Activated CD4-positive, alpha-beta T cell treated with anti-CD3 and anti-CD28 coated beads, Interleukin-2, amount 10 ng/mL, durations not matched to agents 7 days and 5 days (primary cell): ENCODE measurements at places on chromosomes 7 and 10. TPM values are rescaled to one million over a fixed set of nuclear protein-coding genes. Genes with fewer than 3 reads are reported as not detected.

The AKR1C4 gene
- not detected for total RNA-seq

- no peak for DNase-seq
Observed at GRCh38 chr10:84447701-84448400, 119.5 kb downstream of the CCSER2 start.

DNA sequence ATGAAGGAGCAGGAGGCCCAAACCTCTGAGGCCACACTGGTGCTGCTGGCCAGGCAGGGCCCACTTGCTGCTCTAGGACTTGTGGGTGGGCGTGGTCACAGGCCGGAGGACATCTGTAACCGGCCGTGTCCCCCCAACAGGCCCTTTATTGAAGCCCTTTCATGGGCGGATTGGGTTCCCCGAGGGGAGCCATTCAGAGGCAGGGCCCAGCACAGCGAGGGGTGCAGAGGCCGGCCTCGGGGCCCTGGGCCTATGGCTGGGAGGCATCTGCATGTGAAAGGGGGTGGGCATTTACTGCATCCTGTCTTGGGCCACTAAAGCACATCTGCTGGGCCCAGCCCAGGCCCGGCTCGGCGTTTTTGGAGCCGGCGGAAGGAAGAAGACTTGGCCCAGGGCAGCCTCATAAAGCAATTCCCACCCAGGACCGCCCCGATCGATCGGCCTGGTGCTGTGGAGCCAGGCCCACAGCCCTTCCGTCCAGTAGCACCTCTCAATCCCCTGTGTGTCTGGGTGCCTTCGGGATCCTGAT, 8.4 kb downstream of the LHPP start:
- no peak for DNase-seq

GRCh38 chr7:108794466-108794865, 224.8 kb downstream of the DNAJB9 start:
- no peak for DNase-seq

GRCh38 chr7:27872356-27873275, 132.7 kb downstream of the TAX1BP1 start:
- no peak for DNase-seq

The FANK1 gene
- 0.35 TPM for total RNA-seq

- no peak for DNase-seq
Observed at GRCh38 chr10:107966826-107967225, 802.3 kb upstream of the SORCS1 start.

DNA sequence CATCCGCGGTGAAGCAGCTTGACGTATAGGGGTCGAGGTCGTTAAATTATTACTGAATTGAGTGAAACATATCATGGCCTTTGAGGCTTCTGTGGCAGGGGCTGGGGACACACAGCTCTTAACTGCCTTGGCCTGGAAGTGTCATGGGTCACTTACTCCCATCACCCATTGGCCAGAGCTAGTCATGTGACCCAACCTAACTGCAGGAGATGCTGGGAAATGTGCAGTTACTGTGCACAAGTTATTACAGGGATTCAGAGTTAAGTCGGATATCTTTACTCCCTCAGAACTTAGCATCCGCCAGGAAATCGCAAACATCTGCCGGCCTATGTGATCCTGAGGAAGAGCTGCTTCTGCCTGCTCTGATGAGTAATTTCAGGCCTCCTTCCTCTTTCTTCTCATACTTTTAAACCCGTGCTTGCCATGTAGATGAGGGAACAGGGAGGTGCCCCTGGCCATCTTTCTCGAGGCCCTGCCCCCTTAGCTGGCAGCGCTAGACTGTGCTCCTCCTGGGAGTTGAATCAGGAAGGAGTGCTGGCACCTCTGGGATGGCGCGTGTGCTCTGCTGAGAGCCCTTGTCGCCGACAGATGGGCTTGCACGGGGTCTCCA, 203.6 kb downstream of the TCF7L2 start:
- DNase-seq, result no peak

The CALML3 gene
- total RNA-seq, result not detected

- DNase-seq, result peak; percentile 78
Observed at GRCh38 chr7:149284343-149284742, 22.3 kb downstream of the ZNF783 start.

The SPDYE16 gene
- 0.30 TPM for total RNA-seq

GRCh38 chr7:75798770-75799169, 14.8 kb downstream of the CCL24 start:
- no peak for DNase-seq

DNA sequence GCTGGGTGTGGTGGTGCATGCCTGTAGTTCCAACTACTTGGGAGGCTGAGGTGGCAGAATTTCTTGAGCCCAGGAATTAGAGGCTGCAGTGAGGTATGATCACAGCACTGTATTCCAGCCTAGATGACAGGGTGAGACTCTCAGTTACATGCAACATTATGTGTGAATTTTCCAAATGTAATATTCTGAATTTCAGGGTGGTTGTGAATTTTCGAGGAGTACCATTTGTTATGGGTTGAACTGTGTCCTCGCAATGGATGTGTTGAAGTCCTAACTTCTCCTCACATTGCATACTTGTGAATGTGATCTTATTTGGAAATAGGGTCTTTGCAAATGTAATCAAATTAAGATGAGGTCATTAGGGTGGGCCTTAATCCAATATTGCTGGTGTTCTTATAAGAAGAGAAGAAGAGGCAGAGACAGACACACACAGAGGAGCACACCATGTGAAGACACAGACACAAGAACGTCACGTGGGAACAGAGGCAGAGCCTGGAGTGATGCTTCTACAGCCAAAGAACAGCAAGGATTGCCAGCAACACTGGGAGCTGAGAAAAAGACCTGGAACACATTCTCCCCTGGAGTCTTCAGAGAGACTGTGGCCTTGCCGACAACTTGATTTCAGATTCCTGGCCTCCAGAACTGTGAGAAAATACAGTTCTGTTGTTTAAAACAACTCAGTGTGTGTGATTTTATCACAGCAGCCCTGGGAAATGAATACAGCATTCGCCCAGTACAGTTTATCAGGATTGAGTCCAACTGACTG, 91.9 kb downstream of the ZNF783 start:
- DNase-seq, result no peak

The PRPS1L1 gene
- total RNA-seq, result not detected

The AP4M1 gene
- 13.1 TPM for total RNA-seq

The SLC16A12 gene
- not detected for total RNA-seq

DNA sequence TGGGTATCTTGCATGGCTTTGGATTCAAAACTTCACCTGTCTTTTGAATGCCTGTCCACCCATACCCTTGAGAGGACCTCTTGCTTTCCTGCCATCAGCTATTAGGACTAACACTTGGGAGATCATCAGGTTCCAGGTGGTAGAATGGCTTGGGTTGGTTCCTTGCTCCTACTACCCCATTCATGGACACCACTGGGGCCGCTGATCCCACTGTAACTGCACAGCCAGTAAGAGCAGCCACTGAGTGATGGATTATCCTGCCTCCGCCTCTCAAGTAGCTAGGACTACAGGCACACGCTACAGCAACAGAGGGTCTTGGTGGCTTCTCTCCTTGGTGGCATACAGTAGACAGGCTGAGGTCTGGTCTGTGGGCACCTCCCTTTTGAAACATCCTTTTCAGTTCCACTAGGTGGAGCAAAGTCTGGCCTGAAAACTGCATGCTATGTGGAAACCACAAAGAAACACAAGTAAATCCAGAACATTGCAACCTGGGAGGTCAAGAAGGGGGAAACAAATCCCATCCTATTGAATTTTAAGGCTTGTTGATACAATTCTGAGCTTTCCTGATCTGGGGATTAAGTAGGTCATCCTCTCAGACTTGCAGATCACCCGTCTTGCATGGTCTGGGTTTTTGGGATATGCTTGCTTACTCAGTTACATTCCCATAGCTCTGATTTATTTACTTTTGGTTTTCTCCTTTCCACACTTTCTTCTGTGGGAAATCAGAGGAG, 9.4 kb downstream of the WBP1L start:
- peak; percentile 42 for DNase-seq

GRCh38 chr10:70321897-70322890, 38.4 kb upstream of the NPFFR1 start:
- DNase-seq, result no peak

DNA sequence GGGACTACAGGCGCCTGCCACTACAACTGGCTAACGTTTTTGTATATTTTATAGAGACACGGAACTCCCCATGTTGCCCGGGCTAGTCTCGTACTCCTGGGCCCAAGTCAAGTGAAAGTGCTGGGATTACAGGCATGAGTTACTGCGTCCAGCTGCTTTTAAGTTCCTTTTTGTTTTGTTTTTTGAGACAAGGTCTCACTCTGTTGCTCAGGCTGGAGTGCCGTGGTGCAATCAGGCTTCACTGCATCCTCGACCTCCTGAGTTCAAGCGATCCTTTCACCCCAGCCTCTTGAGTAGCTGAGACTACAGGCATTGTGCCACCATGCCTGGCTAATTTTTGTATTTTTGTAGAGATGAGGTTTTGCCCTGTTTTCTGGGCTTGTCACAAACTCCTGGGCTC, 155.0 kb downstream of the GALNT17 start:
- no peak for DNase-seq

- no peak for DNase-seq
Observed at GRCh38 chr7:40148671-40149070, 13.9 kb downstream of the SUGCT start.

DNA sequence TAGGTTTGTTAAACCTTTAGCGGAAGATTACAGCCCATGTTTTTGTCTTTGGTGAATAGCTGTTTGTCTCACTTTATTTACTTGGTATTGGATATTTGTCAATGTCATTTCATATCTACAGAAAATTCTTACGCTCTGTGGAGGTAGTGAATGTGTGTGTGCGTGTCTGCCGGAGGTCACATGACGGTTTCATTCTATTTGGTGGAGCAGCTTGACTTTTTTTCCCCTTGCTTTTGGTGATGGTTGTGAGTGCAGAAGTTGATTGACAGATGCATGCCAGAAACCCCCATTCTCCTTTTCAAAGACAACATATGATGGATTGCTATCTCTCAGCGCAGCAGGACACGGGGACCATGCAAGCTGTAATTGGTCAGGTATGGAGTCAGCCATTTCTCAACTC, at the start of gene POU6F2:
Gene POU6F2 (plus strand): TSS at position 225 of the 400 bp plus-strand sequence. CDS start 45 bp downstream, at position 270.
- no peak for DNase-seq

The ANKRD7 gene
- not detected for total RNA-seq

GRCh38 chr10:92263396-92263795, 27.5 kb downstream of the CPEB3 start:
- no peak for DNase-seq

DNA sequence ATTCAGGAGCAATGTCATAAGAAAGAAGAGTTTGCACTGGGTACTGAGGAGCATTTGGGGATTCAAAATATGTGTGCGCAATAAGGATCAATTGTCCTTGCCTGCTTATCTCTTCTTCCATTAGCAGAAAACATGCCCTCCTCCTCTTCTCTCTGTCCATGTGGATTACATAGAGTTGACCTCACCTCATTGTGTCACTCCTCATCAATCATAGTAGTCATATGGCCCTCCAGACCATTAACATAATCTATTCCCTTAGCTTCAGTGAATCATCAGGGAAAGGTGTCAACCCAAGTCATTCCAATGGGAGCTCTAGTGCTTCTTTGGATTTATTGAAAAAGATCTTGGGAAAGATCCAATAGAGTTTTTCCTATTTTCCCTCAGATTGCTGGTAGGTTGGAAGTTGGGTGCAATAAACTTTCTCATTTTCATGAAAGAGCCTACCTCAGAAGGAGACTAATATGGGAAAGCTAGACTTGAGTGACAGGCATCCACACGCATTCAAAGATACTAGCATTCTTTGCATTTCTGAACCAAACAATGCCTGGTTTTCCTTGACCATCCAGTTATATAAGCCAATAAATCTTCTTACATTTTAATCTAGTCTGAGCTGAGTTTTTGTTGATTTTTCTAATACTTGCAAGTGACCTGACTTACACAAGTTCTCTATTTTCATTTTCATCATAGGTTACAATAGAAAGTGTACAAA, 71.5 kb upstream of the FAM13C start:
- DNase-seq, result no peak

The BTBD16 gene
- not detected for total RNA-seq

The TRIL gene
- total RNA-seq, result not detected

- no peak for DNase-seq
Observed at GRCh38 chr7:46934198-46934825, 647.6 kb downstream of the TNS3 start.

GRCh38 chr10:93220296-93221170, 146.8 kb downstream of the CYP26A1 start:
- DNase-seq, result no peak

The GARIN1A gene
- 0.92 TPM for total RNA-seq

The C7orf33 gene
- not detected for total RNA-seq

DNA sequence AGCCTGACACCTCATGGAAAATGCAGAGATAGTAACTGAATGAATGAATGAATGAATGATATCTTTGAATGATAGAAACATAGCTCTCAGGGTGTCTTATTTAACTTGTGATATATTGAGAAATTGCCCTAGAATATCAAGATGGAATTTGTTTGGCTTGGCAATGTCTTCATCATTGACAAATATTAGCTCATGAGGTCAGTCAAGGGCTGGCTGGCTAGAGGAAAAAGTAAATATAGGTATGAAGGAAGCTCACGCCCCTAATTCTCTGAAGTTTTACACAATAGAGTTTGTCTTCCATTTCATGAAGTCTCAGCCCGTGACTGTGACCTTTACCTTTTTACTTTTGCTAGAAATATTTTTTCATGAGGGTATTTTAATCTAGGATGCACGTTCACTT, 305.2 kb downstream of the ADARB2 start:
- no peak for DNase-seq

DNA sequence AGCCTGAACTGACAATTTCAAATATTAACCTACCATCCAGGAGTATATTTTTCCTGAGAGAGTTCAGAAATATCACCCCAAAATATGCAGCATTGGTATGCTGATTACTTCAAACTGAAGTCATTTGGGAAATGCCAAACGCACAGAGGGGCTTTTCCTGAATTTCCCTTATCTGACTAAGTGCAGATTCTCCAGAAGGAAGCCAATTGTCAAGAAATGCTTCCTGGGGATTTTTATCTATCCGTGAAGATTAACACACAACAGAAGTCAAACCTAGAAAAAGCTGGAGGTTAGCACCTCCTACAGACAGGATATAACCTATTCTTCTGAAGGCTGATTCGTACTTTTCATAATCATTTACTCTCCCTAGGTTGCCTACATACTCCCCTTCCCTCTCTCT, 91.0 kb downstream of the AKR1D1 start:
- no peak for DNase-seq

- no peak for DNase-seq
Observed at GRCh38 chr7:139669106-139670061, 108.4 kb downstream of the HIPK2 start.

DNA sequence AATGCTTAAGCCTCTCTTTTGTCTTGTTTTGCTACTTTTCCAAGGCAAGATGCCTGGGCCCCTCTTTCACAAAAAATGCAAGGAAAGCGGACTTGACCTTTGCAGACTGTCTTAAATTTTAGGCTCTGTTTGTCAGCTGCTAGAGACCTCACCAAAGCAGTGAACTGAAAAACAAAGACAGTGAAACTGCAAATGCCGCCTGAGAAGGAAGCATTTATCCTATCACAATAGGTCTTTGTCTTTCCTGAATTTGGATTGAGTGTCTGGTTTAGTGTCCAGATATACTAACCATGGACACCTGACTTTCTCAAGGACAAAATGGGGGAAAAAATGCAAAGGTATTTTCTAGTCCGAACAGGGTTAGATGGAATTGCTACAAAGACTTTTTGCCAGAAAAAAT, 256.9 kb downstream of the INHBA start:
- no peak for DNase-seq
